Hepatocyte (in vitro differentiated cells): ENCODE measurements at places on chromosomes 16 and 17.
A peak's percentile ranks its signal among the peaks of the same experiment; 100 is the strongest.

GRCh38 chr17:57046749-57047148, 38.3 kb upstream of the AKAP1 start:
- no peak for DNase-seq

GRCh38 chr17:8125947-8126490, 2.1 kb upstream of the HES7 start:
- peak; percentile 28 for DNase-seq

DNA sequence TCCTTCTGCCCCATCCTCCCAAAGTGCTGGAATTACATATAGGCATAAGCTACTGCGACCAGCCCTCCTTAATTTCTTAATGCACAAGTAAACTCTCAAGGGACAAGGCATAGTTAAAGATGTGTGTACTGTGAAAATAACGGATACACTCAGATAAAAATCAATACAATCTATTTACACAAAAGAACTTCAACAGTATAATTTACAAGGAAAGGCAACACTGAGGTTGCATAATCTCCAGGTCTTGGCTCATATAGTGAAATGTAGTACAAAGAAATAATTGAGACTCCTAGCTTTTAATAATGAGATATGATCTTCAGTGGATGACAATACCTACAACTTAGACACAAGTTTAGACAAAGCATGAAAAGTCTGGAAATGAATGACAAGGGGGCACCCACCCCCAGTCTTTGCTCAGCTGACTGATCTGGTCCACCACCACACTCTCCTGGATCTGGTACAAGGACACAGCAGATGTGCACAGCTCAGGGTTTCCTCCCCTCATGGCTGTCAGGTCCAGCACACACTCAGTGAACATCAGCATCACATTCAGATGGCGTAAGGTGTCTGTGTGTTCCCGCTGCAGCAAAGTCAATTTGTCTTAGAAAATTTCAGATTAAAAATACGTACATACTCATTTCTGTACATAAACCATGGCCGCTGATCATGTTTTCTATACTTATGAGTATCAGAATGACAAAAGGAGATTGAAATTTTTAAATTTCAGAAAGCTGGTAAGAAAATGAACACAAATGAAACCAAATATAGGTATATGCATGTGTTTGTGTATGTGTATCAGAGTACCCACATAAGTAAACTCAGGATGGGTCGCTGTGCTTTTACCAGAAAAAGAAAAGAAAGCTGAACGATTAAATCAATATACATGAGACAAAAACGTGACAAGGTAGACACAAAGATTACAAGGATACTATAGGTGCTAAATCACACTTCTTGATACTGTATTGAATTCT, 33.7 kb upstream of the ALDH3A1 start:
- no peak for DNase-seq

DNA sequence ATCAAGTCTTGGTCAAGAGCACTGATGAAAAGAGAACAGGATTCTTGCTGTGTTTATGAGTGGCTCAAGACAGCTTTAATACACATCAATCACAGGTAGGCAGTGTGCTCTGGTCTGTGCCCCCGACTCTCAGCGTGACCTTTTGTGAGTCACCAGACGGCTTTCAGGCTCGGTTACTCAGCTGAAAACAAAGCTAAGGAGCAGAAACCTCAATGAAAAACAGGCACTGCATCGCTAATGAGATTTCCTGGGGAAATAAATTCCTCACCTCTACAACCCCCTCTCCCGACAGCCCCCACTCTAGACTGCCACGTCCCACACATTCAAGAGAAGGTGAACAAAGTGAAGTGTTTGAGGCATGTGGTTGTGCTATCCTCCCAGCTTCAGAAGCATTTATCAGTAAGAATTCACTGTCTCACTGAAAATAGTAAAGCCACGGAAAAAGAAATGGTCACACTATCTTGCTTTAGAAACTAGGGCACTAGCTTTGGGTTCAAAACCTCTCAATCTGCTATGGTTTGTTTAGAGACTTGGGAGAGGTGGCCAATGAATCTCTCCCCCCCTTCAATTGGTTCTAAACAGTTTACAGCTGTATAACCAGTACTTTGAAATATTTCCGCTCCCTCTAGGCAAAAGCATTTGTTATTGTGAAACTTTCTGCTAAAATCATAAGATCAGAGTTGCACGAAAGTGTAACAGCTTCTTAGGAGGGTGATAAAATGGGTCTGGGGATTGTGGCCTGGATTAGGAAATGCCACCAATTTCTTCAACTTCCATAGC, 199.5 kb upstream of the PMFBP1 start:
- DNase-seq: peak; percentile 48

DNA sequence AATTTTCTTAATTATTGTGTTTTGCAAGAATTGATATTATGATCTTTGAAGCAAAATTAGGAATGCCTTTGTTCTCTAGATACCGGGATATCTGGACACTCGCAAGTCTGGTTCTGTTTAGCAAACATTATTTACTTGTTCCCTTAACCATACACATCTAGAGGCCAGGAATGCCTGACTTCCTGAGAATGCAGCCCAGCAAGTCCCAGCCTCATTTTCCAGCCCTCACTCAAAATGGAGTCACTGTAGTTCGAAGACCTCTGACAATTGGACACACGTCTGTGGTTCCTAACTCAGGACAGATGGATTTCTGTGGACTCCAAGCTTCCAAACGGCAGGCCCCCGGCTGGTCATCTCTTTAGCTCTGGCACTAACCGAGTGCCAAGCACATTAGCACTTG, 355.4 kb upstream of the RBFOX1 start:
- no peak for DNase-seq

DNA sequence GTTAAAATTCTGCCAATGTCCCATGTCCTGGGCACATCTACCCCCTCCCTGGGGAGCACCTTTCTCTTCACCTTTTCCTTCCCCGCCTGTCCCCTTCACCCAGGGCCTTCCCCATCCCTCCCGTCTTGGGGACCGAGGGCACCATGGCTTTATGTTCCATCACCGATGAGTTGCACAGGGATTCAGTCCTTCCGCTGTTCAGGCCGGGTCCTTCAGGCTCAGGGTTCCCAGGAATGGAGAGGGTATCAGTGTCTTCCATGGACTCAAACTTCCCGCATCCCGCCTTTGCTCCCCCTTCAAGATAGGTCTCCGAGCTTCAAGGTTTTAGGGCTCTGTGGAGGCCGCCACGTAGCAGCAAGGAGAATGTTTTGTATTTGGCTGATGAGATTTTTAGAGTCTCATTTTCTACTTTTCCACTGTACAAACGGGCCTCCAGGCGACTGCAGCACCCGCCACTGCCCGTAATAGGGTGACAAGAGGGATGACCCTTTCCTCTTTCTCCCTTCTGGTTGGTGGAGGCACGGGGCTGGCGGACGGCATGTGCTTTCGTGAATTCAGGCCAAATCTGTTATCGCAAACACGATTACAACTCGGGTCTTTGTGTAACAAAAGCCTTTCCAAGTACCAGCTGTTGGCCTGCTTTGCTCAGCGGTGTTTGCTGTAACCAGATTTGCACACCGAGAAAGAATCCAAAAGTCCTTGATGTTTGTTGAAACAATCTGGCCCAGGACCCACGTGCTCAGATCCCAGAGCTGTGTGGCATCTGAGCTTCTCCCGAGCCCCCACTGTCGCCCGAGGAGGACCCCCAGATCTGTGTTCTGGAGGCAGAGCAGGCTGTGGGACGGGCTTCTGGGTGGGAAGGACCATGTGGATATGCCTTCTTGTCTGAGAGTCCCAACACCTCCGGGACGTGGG, 236.3 kb downstream of the SEC14L1 start:
- DNase-seq: peak; percentile 54

DNA sequence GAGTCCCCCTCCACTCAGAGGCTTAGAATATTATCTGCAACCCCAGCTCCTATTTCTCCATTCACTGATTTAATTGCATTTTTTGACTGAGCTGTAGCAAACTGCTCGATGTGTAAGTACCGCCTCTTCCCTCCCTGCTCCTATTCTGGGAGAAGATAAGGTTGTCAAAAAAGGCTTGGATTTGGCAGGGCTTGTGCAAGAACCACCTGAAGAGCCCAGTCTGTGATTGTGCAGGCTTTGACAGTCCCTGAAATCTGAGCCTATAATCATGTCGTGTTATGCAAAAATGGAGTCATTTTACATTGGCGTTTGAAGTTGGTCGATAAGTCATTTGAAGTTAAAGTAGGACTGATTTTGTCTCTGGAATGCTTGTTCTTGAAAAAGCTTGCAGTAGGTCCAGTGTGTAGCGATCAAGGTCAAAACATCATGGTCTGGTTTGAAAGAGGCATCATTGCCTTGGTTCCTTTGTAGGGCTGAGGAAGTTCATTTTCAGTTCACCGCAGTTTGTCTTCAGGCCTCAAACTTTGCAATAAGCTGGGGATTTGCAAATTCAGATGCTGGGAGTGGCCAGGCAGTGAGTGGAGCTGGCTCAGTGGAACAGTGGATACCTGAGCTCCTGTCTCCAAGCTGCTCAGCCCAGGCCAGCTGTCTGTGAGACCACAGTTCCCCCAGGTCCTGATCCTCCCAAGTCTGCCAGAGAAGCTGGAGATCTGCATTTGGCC, 68.8 kb downstream of the KATNIP start:
- DNase-seq: no peak

DNA sequence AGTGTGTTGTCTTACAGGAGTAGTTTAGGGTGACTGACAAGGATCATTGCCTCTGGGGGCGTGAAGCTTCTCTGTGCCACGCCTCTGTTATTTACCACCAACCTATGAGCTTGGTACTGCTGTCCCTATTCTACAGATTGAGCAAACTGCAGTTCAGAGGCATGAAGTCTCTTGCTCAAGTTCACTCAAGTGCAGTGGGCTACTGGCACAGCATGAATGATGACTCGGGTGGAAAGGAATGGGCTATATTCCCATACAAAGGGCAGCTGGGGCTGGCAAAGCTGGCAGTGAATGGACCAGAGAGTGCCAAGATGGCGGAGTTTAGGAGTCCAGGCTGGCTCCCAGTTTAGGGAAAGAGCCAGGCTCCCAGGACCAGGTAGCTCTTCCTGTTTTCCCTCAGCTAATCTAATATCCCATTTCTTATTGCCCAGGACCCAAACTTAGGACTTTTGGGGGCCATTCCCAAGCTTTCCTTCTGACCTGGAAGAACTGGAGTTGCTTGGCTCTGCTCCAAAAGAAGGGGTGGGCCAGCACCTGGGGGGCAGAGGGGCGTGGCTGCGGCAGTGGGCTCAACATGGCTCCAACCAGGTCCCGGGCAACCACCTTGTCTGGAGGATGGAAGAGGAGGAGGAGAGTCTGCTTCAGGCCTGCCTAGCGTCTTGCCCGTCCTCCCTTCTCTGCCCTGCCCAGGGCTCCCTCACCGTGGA, 12.9 kb downstream of the PLK1 start:
- no peak for DNase-seq

DNA sequence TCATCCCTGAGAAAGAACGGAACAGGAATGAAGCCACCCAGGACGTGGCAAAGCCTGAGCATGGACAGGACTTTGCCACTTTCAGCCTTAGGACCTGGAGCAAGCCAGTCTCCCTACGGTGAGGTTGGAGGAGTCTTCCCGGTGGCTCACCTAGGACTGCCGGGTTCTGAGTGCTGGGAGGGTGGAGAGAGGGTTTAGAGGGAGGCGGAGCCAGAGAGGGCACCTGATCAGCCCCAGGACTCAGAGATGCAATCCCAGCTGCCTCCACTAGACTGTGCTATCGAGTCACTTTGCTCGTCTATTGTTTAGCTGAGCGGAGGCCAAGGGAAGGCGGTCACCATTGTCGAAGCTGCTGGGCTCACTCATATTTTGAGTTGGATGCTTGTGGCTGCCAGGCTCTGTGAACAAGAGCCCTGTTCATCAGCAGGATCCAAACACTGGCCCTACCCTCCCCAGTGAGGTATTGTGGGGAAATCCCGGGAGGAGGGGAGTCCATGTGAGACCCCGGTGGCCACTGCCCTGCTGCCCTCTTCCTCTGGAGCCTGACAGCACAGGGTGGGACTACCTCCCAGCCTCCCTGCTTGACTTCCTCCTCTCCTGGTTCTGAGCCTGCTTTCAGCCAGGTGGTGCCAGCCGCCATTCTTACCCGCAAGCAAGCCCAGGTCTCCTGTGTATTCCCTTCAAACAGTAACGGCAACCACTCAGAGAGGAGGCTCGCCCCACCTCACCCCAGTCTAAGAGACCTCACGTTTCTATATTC, 7.0 kb downstream of the KRT14 start:
- peak; percentile 91 for DNase-seq

- no peak for DNase-seq
Observed at GRCh38 chr17:12982224-12982623, 35.6 kb downstream of the ELAC2 start.

DNA sequence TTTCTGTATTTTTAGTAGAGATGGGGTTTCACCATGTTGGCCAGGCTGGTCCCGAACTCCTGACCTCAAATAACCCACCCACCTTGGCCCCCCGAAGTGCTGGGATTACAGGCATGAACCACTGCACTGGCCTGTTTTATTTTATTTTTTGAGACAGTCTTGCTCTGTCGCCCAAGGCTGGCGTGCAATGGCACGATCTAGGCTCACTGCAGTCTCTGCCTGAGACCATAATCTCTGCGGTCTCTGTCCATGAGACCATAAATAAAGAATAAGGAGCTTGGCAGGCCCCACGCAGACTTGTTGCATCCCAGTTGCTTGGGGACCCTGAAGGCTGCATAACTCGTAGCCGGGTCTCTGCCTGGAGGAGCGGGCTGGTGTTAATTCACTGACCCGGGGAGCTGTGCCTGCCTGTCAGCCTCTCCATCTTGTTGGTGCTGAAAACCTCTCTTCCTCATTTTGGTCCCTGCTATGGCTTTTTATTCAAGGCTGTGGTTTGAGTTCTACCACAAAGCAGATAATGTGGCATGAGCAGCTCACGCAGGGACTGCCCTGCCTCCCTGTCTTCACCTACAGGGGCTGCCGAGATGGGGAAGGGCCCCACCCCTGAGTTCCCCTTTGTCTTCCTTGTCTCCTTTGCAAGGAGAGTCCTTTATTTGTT, 82.1 kb downstream of the MSI2 start:
- DNase-seq: no peak

DNA sequence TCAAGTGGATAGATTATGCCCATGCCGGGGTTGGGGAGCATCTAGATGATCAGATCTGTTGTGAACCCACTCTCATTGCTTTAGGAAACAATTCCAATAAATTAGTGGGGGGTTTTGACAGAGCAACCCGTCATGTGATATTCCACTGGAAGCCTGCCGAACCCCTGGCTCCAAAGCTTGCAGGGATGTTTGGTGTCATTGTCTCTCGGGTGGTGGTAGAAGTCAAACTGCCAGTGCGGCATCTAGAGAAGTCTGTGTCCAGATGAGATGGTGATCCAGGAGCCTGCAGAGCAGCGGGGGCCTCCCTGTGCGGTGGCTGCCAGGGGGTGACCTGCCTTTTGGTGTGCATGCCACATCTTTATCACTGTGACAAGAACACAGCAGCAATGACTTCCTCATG, 91.7 kb downstream of the SHISA6 start:
- DNase-seq: no peak

DNA sequence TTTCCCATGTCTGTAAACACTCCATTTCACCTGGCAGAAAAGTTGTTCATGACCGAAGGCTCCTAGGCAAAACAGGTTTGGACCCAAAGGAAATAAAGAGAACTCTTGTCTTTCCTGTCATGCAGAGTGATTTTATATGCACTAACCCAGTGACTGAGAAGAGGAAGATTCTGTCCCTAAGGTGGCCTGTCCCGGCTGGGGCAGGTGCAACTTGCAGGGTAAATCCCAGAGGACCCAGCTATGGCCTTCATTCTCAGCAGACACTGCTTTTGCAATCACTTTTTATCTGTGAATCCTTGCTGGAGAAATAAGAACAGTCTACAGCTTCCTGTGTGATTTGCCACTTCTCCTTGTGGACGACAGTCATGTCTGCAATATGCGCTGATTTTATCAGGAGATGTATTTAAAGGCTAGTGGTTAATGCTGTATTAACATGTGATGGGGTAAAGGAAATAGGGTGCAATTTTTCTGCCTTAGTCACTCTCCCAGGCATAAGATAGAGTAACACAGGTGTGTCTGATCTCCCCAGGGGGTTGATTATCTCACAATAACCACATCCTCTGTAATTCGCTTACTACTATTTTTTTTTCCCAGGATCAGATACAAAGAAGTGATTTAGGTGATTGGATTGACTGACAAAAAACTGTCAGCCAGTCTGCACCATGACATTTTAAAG, 696.8 kb upstream of the SOX9 start:
- DNase-seq: no peak
